Frontal cortex (tissue), 4 donors: ENCODE measurements at places on chromosomes 16 and 17.

GRCh38 chr17:7027335-7027734 is 4.5 kb downstream of the BCL6B start:
- no peak for DNase-seq

GRCh38 chr17:28285965-28286364 is 33.0 kb upstream of the TMEM97 start:
- DNase-seq: no peak

GRCh38 chr16:74099530-74099929 is 197.1 kb upstream of the PSMD7 start:
- DNase-seq: no peak

DNA sequence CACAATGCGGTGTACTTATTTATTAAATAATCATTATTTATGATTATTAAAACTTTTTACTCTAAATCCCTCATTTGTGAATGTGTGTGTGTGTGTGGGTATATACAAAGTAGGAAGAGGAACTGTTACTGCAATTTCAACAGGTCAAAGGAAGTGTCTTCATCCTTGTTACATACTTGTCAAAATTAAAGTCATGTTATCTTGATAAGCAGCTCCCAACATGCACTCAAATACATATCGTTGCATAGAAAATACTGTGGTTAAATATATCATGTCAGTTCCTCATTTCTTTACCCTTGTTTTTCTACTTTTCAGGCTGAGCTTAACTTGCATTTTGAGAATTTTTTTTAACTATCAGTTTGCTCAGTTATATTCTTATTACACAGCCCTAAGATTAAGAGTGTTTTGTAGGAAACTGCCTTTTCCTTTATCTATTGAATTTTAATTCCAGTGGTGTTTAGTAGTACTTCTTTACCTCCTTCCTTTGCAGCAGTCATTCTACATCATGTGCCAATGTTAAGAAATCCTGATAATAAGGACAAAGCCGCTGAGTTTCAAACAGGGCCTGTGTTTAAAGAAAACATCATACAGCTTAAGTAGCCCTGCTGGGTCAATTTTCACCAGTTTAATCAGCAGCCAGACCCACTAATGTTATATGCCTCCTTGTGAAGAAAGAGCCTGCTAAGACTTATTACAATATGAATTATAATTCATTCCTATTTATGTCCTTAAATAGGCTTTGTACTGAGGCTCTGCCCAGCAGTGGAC is 7.2 kb downstream of the EFCAB5 start:
- no peak for DNase-seq

- DNase-seq: no peak
Observed at GRCh38 chr16:63652091-63652490, 1469.8 kb downstream of the CDH11 start.

DNA sequence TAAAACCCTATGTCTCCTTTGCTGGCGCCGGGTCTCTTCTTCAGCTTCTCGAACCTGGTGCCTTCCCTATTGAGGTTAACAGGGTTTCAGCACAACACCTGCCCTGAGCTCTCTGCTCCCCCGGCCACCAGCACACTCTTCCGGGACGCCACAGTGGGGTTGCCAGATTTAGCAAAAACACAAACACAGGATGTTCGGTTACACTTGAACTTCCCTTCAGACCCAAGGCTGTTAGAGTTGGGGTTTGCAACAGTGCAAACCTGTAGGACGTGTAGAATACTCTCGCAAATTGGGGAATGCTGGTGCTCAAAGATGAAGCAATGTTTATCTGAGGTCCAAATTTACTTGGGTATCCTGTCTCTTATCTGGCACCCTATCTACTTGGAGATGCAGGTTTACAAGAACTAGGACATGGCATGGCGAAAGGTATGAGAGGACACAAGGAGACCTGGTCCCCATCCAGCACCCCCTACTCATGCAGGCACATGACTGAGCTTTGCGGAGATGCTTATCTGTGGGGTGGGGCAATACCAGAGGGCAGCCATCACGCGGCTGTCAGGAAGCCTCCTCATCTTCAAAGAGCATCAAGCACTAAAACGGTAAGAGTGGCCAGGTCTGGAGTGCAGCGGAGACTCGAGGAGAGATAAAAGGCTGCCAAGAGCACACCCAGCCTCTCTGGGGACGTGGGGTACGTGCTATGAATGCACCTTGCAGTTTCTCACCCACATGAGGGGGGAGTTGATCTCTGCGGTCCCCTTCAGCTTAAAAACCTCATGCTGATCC is 52.8 kb downstream of the SDK2 start:
- DNase-seq: no peak

- no peak for DNase-seq
Observed at GRCh38 chr17:58572846-58573245, 58.4 kb upstream of the MTMR4 start.

DNA sequence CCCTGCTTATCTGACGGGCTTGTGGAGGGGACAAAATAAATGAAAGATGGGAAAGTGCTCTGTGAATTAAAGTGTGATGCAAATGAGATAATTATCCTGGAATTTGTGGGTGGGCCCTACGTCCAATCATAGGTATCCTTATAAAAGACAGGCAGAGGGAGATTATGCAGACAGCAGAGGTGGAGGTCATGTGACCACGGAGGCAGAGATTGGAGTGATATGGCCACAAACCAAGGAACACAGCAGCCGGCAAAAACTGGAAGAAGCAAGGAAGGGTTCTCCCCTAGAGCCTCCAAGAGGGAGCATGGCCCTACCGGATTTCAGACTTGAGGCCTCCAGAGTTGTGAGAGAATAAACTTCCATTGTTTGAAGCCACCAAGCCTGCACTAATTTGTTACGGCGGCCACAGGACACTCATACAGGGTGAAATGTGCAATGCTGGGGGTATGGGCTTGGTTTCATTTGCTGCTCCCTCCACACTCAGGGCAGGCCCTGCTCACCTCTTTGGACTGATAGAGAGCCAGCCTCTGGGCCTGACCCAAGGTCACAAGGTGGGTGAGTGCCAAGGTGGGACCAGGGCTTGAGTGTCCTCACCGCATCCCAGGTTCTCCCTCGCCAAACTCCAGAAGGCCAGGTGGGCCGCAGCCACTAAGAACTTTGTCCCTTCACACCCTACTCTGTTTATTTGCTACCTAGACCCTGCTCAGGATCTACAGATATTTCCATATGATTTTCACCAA is 149.6 kb upstream of the TNRC6C start:
- DNase-seq: no peak

GRCh38 chr17:44004761-44005526 is 522 bp downstream of the NAGS start:
- no peak for DNase-seq

DNA sequence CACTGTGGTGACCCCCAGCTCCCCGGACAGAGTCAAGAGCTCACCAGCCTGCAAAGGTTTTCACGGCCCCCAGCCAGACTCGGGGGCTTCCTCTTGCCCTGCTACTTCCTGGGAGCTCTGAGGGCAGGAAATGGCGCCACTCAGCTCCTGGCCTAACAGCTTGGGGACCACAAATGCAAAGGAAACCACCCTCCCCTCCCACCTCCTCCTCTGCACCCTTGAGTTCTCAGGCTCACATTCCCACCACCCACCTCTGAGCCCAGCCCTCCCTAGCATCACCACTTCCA is 375 bp upstream of the SPN start:
- no peak for DNase-seq
